ENCODE measurements at places on chromosomes 5 and 9.

- DNase-seq = no peak
Observed at GRCh38 chr9:134175808-134176598, 11.6 kb upstream of the RNU6ATAC start.

- no peak for DNase-seq
Observed at GRCh38 chr9:16809912-16810610, 60.4 kb downstream of the BNC2 start.

- DNase-seq = peak; percentile 65
Observed at GRCh38 chr9:128902351-128903078, 18.3 kb upstream of the PHYHD1 start.

DNA sequence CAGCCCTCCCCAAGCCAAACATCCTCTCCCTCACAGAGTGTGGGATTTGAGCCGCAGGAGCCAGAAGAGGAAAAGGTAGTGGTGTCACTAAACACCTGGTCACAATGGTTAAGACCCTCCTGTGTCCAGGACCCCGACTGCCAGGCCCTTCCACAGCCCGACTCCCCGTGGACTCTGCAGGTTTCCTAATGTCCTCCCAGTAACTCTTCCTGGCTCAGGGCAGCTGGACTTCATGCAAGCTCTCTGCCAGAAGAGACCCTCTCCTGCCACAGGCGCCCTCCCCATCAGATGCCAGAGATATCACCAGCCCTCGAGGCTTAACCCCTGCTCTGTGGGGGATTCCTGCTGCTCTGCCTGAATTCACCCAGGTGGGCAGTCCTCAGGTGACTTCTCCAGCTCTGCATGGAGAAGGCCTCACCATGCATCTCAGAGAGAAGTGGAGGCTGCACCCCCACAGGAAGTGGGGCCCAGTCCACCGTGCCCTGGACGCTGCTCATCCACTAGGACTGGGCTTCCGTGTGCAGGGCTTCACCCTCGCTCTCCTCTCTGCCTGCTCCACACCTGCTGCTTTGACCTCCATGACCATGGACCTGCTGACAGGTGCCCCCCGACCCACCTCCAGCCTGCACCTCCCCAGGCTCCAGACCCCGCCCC lies 111.2 kb downstream of the ADAMTS2 start:
- DNase-seq = no peak

DNA sequence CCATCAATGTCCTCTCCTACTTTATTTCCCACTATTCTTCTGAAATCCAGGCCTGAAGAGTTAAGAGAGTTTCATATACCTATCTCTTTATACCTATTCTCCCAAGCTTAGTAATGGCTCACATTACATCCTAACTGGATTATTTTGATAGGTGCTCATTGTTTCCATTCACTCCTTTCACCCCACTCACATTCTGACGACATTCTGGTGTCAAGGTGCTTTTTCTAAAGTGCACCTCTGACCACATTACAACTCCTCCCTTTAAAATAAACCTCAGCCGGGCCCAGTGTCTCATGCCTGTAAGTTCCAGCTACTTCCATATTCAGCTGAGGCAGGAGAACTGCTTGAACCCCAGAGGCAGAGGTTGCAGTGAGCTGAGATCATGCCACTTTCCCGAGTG lies 417.1 kb downstream of the BNC2 start:
- no peak for DNase-seq

GRCh38 chr5:81817086-81817485 lies 66.2 kb upstream of the SSBP2 start:
- no peak for DNase-seq
